ENCODE measurements at places on chromosomes 6 and 20. TPM values are rescaled to one million over a fixed set of nuclear protein-coding genes. Genes with fewer than 3 reads are reported as not detected.

- no peak for DNase-seq
These were observed 601.9 kb downstream of the HTR1B start for GRCh38 chr6:76861403-76861802.

PPIL1 gene
- total RNA-seq = 81.5 TPM

GRCh38 chr6:167420177-167420576 is 95.3 kb downstream of the TTLL2 start:
- DNase-seq = no peak

GRCh38 chr20:43827940-43828562 is 86.6 kb upstream of the TOX2 start:
- DNase-seq = no peak

LRP11 gene
- 3.2 TPM for total RNA-seq

- DNase-seq = no peak
These were observed 41.9 kb downstream of the HBS1L start for GRCh38 chr6:135012764-135013163.

GRCh38 chr6:163086624-163086920 is 327.9 kb upstream of the QKI start:
- no peak for DNase-seq

GRCh38 chr20:59678288-59678687 is 73.9 kb downstream of the PHACTR3 start:
- no peak for DNase-seq

GRCh38 chr6:162289972-162290371 is 437.6 kb downstream of the PRKN start:
- DNase-seq = no peak

IP6K3 gene
- not detected for total RNA-seq

VSX1 gene
- total RNA-seq = not detected

DNA sequence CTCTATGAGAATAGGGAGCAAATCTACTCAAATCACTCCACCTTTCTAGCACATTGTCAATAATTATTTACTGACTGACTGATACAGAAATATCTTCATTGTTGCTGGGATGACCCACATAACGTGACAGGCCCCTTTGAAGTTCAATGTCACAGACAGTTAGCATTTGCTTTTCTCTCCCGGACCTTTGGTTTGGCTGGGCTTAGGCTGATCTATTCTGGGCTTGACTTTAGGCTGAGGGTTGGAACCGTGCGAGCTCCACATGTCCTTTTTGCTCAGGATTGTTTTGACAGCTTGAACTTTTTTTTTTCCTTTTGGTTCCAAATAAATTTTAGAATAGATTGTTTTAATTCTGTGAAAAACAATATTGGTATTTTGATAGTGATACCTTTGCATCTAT is 12.0 kb downstream of the ULBP3 start:
- DNase-seq = no peak

PKIB gene
- total RNA-seq = 0.56 TPM

- no peak for DNase-seq
These were observed 189.0 kb downstream of the ANKRD60 start for GRCh38 chr20:58039274-58040092.
